Stomach (tissue), 19 donors: ENCODE measurements at places on chromosomes 2 and 18. TPM values are rescaled to one million over a fixed set of nuclear protein-coding genes. Genes with fewer than 3 reads are reported as not detected.
A peak's percentile ranks its signal among the peaks of the same experiment; 100 is the strongest.

GRCh38 chr18:57149051-57149450, 2.2 kb downstream of the BOD1L2 start:
- DNase-seq, result no peak

DNA sequence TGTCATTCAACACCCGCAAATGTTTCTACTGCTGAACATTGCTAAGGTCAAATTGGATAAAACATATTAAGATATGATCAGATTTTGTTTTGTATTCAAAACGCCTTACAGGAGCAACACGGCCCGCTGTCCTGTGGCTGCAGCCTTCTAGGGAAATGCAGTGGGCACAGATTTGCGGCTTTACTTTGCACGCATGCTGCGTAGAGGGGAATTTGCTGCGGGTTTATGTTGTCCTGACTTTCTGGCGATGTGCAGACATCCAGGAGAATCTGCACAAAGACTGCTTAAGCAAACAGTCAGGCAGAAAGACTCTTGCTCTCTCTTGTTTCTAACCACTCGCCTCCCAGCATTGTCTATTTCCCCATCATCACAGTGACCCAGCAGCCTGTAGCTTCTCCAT, 88.3 kb downstream of the LRRC30 start:
- no peak for DNase-seq

KCNG2 gene
- total RNA-seq, result not detected

- peak; percentile 16 for DNase-seq
Measured at GRCh38 chr2:168976034-168976654, 55.0 kb downstream of the ABCB11 start.

DNA sequence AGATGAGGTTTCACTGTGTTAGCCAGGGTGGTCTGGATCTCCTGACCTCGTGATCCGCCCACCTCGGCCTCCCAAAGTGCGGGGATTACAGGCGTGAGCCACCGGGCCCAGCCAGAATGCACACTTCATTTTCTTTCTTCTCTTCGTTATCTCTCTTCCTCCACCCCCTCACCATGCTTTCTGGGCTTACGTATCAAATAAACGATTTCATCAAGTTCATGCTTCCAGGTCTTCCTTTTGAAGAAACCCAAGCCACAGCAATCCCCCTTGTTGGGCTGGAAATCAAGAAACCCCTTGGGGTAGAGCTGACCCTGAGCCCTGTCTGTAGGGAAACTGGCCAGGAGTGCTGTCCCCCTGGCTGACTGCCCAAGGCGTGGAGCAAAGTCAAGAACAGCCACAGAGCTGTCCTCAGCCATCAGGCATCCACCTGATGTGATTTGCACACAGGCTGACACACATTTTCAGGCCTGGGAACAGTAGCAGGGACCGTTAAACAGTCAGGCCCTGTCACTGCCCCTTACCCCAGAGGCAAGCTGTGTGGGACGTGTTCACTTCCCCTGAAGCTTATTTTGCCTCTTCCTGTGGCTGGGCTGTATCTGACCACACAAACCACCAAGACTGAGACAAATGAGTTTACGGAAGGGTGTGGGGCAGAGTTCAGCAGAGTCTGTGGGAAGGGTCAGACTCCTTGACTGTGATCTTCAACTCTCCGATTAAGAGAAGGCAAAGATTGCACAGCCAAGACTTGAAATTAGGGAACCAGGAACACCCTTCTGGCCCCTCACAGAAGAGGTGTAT, 15.1 kb upstream of the NMUR1 start:
- DNase-seq, result peak; percentile 66

DNA sequence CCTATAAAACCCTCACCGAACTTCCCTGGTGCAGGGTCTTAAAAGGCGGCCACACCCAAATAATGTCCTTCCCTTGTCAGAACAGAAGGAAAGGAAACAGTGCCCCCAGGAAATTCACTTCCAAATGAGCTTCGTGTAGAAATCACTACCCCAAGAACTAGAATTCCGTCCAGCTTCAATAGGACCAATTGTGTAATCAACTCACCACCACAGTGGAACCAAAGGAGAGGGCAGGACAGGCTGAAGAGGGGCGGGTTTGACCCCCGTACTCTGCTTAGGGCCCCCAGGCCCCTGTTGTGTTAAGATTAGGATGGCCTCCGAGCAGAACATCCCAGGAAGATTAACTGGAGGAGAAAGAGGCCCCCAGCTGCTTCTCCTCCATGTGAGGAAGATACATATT, 24.1 kb downstream of the GPR35 start:
- no peak for DNase-seq

- DNase-seq, result peak; percentile 23
Measured at GRCh38 chr18:80112624-80113248, 3.7 kb downstream of the ADNP2 start.

- no peak for DNase-seq
Measured at GRCh38 chr18:70390371-70391090, 101.7 kb downstream of the SOCS6 start.
